NCI-H82 (cell line): ENCODE measurements at places on chromosomes 5 and 9.

DNA sequence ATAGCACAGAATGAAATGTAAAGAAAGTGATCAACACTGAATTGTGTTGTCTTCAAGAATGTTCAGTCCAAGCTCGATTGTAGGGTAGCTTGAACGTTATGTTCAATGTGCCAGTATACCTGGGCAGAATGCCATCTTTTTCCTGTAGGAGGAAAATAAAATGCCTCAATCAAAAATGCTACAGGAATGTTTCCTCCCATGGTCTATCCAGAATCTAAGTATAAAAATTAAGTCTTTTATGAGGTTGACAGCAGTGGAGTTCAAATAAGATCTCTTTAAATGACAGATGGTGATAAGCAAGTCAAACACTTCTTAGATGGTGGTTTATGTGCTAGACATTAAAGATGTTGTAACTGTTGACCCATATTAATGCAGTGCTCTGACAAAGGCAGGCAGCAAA is 488.6 kb downstream of the CSNK1G3 start:
- no peak for DNase-seq

DNA sequence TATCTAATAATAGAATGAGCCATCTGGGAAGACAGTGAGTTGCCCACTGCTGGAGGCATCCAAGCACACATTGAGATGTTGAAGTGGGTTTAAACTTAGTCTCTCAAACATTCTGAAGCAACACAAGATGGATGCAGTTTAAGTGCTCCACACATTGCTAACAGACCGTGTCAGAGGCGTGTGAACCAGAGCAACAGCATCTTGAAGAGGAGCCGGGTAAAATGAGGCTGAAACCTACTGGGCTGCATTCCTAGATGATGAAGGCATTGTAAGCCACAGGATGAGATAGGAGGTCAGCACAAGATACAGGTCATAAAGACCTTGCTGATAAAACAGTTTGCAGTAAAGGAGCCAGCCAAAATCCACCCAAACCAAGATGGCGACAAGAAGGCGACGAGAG is 73.5 kb upstream of the TMEM215 start:
- no peak for DNase-seq

GRCh38 chr5:54304040-54304439 is 6.3 kb downstream of the ARL15 start:
- DNase-seq, result no peak

DNA sequence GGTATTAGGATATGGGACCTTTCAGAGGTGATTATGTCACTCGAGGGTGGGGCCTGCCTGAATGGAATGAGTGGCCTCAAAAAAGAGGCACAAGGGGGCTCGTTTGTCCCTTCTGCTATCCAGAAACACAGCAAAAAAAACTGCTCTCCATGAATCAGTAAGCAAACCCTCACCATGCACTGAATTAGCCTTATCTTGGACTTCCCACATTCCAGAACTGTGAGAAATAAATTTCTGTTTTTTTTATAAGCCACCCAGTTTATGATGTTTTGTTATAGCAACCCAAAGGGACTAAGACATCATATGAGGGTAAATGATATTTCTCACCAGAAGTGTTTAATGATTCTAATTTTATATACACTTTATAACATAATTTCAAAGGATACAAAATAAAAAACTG is 476.6 kb upstream of the EDIL3 start:
- no peak for DNase-seq

GRCh38 chr5:45335978-45336377 is 360.2 kb downstream of the HCN1 start:
- no peak for DNase-seq

- DNase-seq, result peak; percentile 97
Measured at GRCh38 chr9:71552480-71552879, 215.8 kb downstream of the CEMIP2 start.
